Activated CD4-positive, CD25-positive, alpha-beta regulatory T cell treated with anti-CD3 and anti-CD28 coated beads, Interleukin-2, amount 50 U/mL, for 16 hours (primary cell): ENCODE measurements at places on chromosomes 13 and 19.

DNA sequence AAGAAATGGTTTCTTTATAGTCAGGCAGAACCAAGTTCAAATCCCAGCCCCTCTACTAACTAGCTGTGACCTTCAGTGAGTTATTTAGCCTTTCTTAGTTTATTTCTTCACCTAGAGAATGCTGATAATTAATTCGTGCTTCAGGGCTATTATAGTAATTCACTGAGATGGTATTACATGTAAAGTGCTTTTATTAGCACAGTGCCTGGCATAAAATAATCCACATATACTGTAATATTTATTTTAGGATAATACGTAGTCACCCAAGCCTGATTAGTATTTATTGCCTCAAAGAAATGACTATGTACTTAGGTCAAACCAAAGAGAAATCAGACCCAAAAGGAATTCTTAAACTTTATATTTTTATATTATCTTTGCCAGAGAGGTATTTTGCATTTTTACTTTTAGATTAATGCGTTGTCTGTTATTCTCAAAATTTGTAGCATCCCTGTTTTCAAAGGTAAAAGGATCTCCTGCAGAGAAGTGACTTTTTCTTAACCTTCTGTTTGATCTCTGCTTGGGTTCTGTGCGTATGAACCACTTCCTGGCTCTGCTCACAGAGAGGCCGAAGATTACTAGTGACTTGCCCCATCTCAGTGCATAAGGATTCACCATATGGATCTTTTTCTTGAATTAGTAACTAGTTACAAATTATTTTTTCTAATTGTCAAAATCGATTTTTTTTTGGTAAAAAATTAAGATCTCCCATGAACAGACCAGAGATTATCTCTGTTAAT, 19.7 kb downstream of the UBAC2 start:
- no peak for DNase-seq

DNA sequence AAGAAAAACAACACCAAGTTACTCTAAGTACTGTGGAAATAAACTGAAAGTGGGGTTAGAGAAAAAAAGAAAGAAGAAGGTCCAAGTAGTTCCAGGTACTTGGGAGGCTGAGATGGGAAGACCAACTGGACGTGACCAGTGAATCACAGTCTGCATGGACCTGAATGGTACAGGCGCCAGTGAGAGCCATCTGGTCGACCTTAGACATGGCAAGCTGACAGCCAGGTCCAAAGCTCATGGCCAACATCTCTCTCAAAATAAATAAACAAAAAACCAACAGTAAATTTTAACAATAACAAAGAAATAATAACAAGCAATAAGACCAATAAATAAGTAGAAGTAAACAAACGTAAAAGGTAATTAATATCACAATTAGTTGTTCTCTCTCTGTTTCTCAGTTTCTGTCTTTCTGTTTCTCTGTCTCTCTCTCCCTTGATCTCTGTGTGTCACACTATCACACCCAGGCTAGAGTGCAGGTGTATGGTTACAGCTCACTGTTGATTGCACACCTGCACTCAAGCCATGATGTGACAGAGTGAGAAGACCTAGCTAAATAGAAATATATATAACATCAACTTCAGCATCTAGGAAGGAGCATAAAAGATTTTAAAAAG, 31.6 kb upstream of the ZNF724 start:
- no peak for DNase-seq

DNA sequence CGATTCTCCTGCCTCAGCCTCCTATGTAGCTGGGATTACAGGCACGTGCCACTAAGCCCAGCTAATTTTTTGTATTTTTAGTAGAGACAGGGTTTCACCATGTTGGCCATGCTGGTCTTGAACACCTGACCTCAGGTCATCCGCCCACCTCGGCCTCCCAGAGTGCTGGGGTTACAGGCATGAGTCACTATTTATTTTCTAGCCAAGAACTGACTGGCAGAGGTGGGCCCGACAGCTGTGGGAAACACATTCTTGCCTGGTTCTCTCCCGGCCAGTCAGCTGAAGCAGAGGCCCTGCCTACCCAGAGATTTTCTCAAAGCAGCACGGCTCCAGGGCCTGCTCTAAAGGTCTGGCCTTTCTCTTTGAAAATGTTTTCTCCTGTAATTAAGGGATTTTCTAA, 108.0 kb downstream of the KCTD15 start:
- no peak for DNase-seq

GRCh38 chr19:34066007-34066643, 106.2 kb upstream of the LSM14A start:
- DNase-seq = no peak

- DNase-seq = no peak
Observed at GRCh38 chr19:28794301-28794700, 418.6 kb downstream of the UQCRFS1 start.
